ENCODE measurements at places on chromosomes 7 and 10. TPM values are rescaled to one million over a fixed set of nuclear protein-coding genes. Genes with fewer than 3 reads are reported as not detected.

The FFAR4 gene
- total RNA-seq, result not detected

The NPC1L1 gene
- total RNA-seq, result not detected

The IKZF1 gene
- 1.2 TPM for total RNA-seq

The TLX1 gene
- total RNA-seq, result not detected

The EIF5AL1 gene
- total RNA-seq, result 0.81 TPM

The LRRC61 gene
- not detected for total RNA-seq

The RPEL1 gene
- total RNA-seq, result 0.08 TPM

The NEBL gene
- total RNA-seq, result 0.08 TPM

The ACSM6 gene
- total RNA-seq, result not detected

The KIF11 gene
- total RNA-seq, result 42.6 TPM

The SH2D4B gene
- total RNA-seq, result not detected

The RPA3 gene
- total RNA-seq, result 233 TPM

The EPHA1 gene
- not detected for total RNA-seq

The GIMAP7 gene
- not detected for total RNA-seq

The CDK14 gene
- 9.9 TPM for total RNA-seq

The SVOPL gene
- total RNA-seq, result not detected

The STEAP4 gene
- 0.02 TPM for total RNA-seq

The SLC39A12 gene
- total RNA-seq, result not detected

The NPM3 gene
- total RNA-seq, result 99.4 TPM

The CRPPA gene
- total RNA-seq, result not detected

The HMX2 gene
- not detected for total RNA-seq

The CALML3 gene
- not detected for total RNA-seq

The OR2A12 gene
- not detected for total RNA-seq

The TRIP6 gene
- 95.5 TPM for total RNA-seq

The LRIT1 gene
- total RNA-seq, result not detected

The TMEM225B gene
- total RNA-seq, result 1.6 TPM

The DNAH11 gene
- 53.6 TPM for total RNA-seq

The SLIT1 gene
- not detected for total RNA-seq

The GPR26 gene
- total RNA-seq, result not detected

The VWC2 gene
- total RNA-seq, result not detected

The LRGUK gene
- not detected for total RNA-seq

The CALML5 gene
- total RNA-seq, result not detected

The SP8 gene
- total RNA-seq, result 0.08 TPM

The CUBN gene
- total RNA-seq, result 0.14 TPM

The AMPH gene
- 7.3 TPM for total RNA-seq

The CAV2 gene
- total RNA-seq, result 67.2 TPM

The HOXA13 gene
- total RNA-seq, result 7.4 TPM

The ARHGEF5 gene
- total RNA-seq, result 2.3 TPM

The CPXM2 gene
- total RNA-seq, result not detected

The NUDT5 gene
- total RNA-seq, result 107 TPM

The NPFFR1 gene
- not detected for total RNA-seq

The PRKG1 gene
- 3.4 TPM for total RNA-seq

The FBXO24 gene
- total RNA-seq, result not detected

The CPA2 gene
- not detected for total RNA-seq

The TAF3 gene
- total RNA-seq, result 2.0 TPM

The NKX2-3 gene
- not detected for total RNA-seq

The SORCS1 gene
- 0.35 TPM for total RNA-seq

The UNCX gene
- not detected for total RNA-seq

The KEL gene
- total RNA-seq, result 0.21 TPM

The FAM25C gene
- not detected for total RNA-seq

The MINDY3 gene
- 18.7 TPM for total RNA-seq

The TOMM7 gene
- total RNA-seq, result 382 TPM

The LIPM gene
- total RNA-seq, result not detected

The NRP1 gene
- total RNA-seq, result 39.6 TPM

The MYO1G gene
- total RNA-seq, result not detected

The NOS3 gene
- total RNA-seq, result 0.29 TPM

The PAXIP1 gene
- total RNA-seq, result 13.4 TPM

Measured in H4 (cell line).